Right renal pelvis (tissue), 4 donors: ENCODE measurements at places on chromosomes 4 and X. TPM values are rescaled to one million over a fixed set of nuclear protein-coding genes. Genes with fewer than 3 reads are reported as not detected.

PFKFB1 gene
- polyA plus RNA-seq, result 0.41 TPM

PGAM4 gene
- not detected for polyA plus RNA-seq

GRK4 gene
- 7.5 TPM for polyA plus RNA-seq

ESX1 gene
- not detected for polyA plus RNA-seq

FAT1 gene
- 244 TPM for polyA plus RNA-seq

ELK1 gene
- 26.9 TPM for polyA plus RNA-seq

TCEAL5 gene
- 13.2 TPM for polyA plus RNA-seq

MID1IP1 gene
- polyA plus RNA-seq, result 20.6 TPM

NUDT10 gene
- 12.4 TPM for polyA plus RNA-seq

COPS4 gene
- 74.3 TPM for polyA plus RNA-seq

PPP2R2C gene
- 0.71 TPM for polyA plus RNA-seq

SGMS2 gene
- polyA plus RNA-seq, result 17.2 TPM

IBSP gene
- polyA plus RNA-seq, result not detected

NAA10 gene
- 68.2 TPM for polyA plus RNA-seq

CT47A1 gene
- polyA plus RNA-seq, result not detected

TMEM271 gene
- not detected for polyA plus RNA-seq

SPATA4 gene
- 1.3 TPM for polyA plus RNA-seq

SSX2B gene
- 0.08 TPM for polyA plus RNA-seq

EDA gene
- polyA plus RNA-seq, result 6.5 TPM

HPGDS gene
- polyA plus RNA-seq, result 3.6 TPM

RBMXL3 gene
- not detected for polyA plus RNA-seq

ZIC3 gene
- not detected for polyA plus RNA-seq

HERC5 gene
- 5.6 TPM for polyA plus RNA-seq

ADH1B gene
- 22.9 TPM for polyA plus RNA-seq

GPR34 gene
- polyA plus RNA-seq, result 1.6 TPM

IGBP1 gene
- 109 TPM for polyA plus RNA-seq

SATL1 gene
- polyA plus RNA-seq, result 0.51 TPM

CLCN5 gene
- 73.0 TPM for polyA plus RNA-seq

ABLIM2 gene
- polyA plus RNA-seq, result 7.3 TPM

NFKB1 gene
- polyA plus RNA-seq, result 30.5 TPM
